ENCODE measurements at places on chromosomes 5 and 9. TPM values are rescaled to one million over a fixed set of nuclear protein-coding genes. Genes with fewer than 3 reads are reported as not detected.

DNA sequence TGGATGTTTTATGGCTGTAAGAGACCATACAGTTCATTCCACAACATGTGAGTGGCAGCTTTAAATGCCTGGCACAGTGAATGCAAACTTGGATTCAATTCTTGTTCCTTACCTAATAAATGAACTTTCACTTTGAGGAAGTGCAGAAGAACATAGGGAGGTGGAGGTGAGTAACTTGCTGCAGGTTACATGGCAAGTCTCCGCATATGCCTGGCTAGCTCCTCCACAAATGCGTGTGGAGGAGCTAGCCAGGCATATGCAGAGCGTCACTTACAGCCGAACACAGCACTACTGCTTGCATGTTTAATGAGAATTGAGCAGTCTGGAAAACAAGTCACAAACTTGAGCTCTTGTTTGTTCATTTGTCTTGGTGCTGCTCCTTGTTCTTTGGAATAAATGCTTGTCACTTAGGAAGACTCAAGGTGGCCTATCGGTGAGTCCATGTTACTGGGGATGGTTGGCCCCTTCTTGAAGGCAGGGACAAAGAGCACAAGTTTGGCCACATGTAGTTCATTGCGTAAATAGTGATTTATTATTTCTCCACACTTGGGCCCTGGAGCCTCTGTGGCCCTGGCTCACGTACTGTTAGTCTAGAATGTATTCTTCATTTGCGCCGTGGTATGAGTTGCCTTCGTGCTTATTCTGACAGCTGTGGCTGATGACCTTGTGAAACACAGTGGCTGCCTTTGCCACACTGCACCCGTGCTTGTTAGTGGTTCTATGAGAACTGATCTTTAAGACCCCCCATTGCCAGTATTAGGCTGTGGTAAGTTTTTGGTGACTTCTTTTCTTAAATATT is 3.1 kb downstream of the ISOC1 start:
- H3K36me3 ChIP-seq, result peaks cover 6% of the 10 kb centered on the region
- no peak overlapping the region for H3K4me3 ChIP-seq
- no peak for DNase-seq
- peaks cover 9% of the 10 kb centered on the region for H3K4me1 ChIP-seq
- H3K27me3 ChIP-seq, result no peaks in the 10 kb centered on the region

KLHL3 gene
- not detected for total RNA-seq

TSSK1B gene
- 0.13 TPM for total RNA-seq

DNA sequence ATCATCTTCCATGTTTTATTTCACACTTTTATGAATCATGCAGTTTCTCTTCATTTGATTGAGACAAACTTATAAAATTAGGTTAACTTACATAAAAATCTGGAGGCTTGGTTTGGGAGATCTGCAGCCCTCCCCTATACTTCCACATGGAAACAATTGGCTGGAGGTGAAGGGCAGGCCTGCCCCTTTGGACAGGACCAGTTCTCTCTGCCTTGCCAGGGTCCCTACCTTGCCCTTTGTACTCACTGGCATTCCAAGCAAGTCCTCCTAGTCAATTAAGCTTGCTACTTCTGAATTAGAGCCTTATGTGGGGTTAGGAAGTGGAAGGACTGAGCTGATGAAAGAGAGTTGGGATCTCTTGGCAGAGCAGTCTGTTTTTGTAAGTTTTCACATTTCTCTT is 257.3 kb downstream of the GAS1 start:
- H3K4me1 ChIP-seq, result peaks cover 5% of the 10 kb centered on the region
- no peak overlapping the region for H3K27ac ChIP-seq
- no peak for DNase-seq

Measured in SJSA1 (cell line).